ENCODE measurements at places on chromosomes 2 and 18. TPM values are rescaled to one million over a fixed set of nuclear protein-coding genes. Genes with fewer than 3 reads are reported as not detected.

The LAMA3 gene
- 3.3 TPM for polyA plus RNA-seq

The NYAP2 gene
- not detected for polyA plus RNA-seq

The ADGRF3 gene
- 0.57 TPM for polyA plus RNA-seq

The ARHGAP28 gene
- 2.9 TPM for polyA plus RNA-seq

The CCDC141 gene
- polyA plus RNA-seq = 11.7 TPM

The CHST9 gene
- 16.8 TPM for polyA plus RNA-seq

The RSAD2 gene
- polyA plus RNA-seq = not detected

The EMILIN1 gene
- 3.2 TPM for polyA plus RNA-seq

The TBR1 gene
- polyA plus RNA-seq = not detected

The GPR155 gene
- polyA plus RNA-seq = 0.82 TPM

The C2orf78 gene
- polyA plus RNA-seq = 0.18 TPM

The ITGA4 gene
- 1.2 TPM for polyA plus RNA-seq

The B3GNT2 gene
- polyA plus RNA-seq = 32.3 TPM

The IL1RL1 gene
- polyA plus RNA-seq = not detected

The HOXD11 gene
- not detected for polyA plus RNA-seq

The TTN gene
- polyA plus RNA-seq = 15.7 TPM

The RAD51AP2 gene
- polyA plus RNA-seq = 0.16 TPM

The ACTG2 gene
- polyA plus RNA-seq = 6.3 TPM

The ASB3 gene
- 20.1 TPM for polyA plus RNA-seq

The NTSR2 gene
- polyA plus RNA-seq = not detected

The DSC3 gene
- 0.52 TPM for polyA plus RNA-seq

The CDCA7 gene
- 52.7 TPM for polyA plus RNA-seq

The TTR gene
- not detected for polyA plus RNA-seq

The ERFE gene
- polyA plus RNA-seq = 1.0 TPM

The CELF4 gene
- 6.7 TPM for polyA plus RNA-seq

The STARD6 gene
- not detected for polyA plus RNA-seq

The BAZ2B gene
- 36.6 TPM for polyA plus RNA-seq

The CPO gene
- 0.90 TPM for polyA plus RNA-seq

The TRAK2 gene
- polyA plus RNA-seq = 5.8 TPM

The MTCL1 gene
- 11.3 TPM for polyA plus RNA-seq

The RUFY4 gene
- 0.89 TPM for polyA plus RNA-seq

The MALL gene
- 5.9 TPM for polyA plus RNA-seq

The OR6B3 gene
- not detected for polyA plus RNA-seq

The EVA1A gene
- 5.0 TPM for polyA plus RNA-seq

The KIF5C gene
- 37.8 TPM for polyA plus RNA-seq

The ALPI gene
- polyA plus RNA-seq = not detected

The GREB1L gene
- 0.29 TPM for polyA plus RNA-seq

The ANKRD29 gene
- polyA plus RNA-seq = 36.6 TPM

The FN1 gene
- polyA plus RNA-seq = 79.6 TPM

The NR4A2 gene
- 0.71 TPM for polyA plus RNA-seq

The CHAC2 gene
- polyA plus RNA-seq = 27.1 TPM

The MERTK gene
- polyA plus RNA-seq = 2.4 TPM

The C2orf72 gene
- polyA plus RNA-seq = 0.37 TPM

The TRIM54 gene
- 3.4 TPM for polyA plus RNA-seq

The RNU2-63P gene
- 2.8 TPM for polyA plus RNA-seq

The PTRHD1 gene
- polyA plus RNA-seq = 105 TPM

The NPPC gene
- 10.2 TPM for polyA plus RNA-seq

The RMC1 gene
- 23.6 TPM for polyA plus RNA-seq

The CROCC2 gene
- not detected for polyA plus RNA-seq

The TM4SF20 gene
- 0.12 TPM for polyA plus RNA-seq

All from GM23338 (cell line).